Right ventricle myocardium superior (tissue), 1 donor: ENCODE measurements at places on chromosomes 2 and 18. TPM values are rescaled to one million over a fixed set of nuclear protein-coding genes. Genes with fewer than 3 reads are reported as not detected.
A peak's percentile ranks its signal among the peaks of the same experiment; 100 is the strongest.

GRCh38 chr2:61510674-61511671, 27.2 kb downstream of the XPO1 start:
- no peak for DNase-seq

PDE1A gene
- total RNA-seq = 11.4 TPM

CYP1B1 gene
- total RNA-seq = 17.1 TPM

SAG gene
- not detected for total RNA-seq

- DNase-seq = no peak
Observed at GRCh38 chr2:66700677-66701066, 265.7 kb downstream of the MEIS1 start.

DNA sequence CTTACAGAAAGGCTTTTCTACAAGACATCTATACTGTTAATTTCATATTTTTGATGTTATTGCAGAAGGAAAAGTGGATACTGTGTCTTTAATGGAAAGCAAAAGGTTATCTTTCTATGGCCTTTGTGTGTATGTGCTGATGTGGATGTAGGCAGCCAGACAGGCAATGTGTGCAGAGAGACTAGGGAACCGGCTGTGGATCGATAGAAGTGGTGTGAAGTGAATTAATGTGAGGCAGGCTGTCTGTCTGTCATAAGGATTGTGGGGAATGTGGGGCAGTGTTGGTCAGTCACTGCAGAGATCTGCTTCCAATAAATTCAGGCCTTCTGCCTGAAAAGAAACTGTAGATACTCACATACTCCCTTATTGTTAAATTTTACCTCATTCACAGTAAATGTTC, 156.7 kb downstream of the WDR7 start:
- DNase-seq = no peak

DNA sequence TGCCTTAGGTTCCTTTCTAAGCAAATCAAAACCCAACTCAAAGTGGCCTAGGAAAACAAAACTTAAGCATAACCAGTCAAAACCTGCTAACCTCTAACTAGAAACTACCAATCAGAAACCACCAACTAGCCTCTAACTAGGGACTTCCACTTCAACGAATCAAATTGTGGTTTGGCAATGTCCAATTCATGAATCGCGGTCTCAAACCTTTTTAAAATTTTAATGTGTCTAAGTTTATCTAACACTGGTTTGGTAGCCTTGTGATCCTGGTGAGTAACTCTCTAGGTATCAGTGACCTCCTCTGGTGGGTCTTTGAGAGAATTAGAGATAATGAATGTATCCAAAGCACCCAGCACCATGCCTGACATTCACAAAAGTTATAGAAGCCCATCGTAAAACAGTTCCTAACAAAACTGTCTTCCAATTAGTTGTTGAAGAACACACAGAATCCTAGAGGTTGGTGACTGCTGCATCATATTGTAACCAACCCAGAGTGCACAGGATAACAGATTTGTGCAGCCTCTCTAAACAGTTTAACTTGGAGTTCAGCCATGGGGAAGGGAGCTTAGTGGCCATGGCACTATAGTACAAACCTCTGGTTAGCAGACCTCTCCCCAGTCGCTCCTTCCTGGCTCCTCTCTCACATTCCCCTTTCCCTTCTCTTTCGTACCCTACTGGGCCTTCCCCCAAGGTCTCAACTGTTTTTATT, 45.2 kb upstream of the B3GNT2 start:
- DNase-seq = no peak

DNA sequence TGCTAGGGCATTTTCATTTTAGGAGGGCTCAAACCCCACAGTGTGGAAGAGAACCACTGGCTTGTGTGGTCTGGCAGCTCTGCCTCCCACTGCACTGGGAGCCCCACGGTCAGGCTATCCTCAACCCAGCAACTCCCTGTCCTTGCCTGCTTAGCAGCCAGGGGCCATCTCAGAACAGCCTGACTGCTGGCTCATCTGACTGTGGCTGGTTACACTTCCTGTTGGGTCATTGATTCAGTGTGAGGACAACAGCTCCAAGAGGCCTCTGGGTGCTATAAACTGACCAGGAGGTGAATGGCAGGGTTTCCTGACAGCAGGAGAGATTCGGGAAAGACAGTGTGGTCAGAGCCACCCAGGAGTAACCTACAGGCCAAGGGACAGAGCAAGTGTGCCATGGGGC, 40.1 kb downstream of the AMER3 start:
- DNase-seq = no peak

- DNase-seq = peak; percentile 92
Observed at GRCh38 chr2:99180755-99181623, at the start of the genes MITD1 and MRPL30. TSS of gene MITD1 (minus strand) at chr2:99181058. CDS start at chr2:99180981, 77 bp downstream. TSS of gene MRPL30 (plus strand) at chr2:99181184. CDS start at chr2:99186204, 5,020 bp downstream.
